Activated T-cell treated with anti-CD3 and anti-CD28 coated beads, Interleukin-2, amount 50 U/mL, for 48 hours (primary cell): ENCODE measurements at places on chromosomes 6 and 20.

GRCh38 chr6:20169119-20169557 lies 43.1 kb downstream of the MBOAT1 start:
- no peak for DNase-seq

DNA sequence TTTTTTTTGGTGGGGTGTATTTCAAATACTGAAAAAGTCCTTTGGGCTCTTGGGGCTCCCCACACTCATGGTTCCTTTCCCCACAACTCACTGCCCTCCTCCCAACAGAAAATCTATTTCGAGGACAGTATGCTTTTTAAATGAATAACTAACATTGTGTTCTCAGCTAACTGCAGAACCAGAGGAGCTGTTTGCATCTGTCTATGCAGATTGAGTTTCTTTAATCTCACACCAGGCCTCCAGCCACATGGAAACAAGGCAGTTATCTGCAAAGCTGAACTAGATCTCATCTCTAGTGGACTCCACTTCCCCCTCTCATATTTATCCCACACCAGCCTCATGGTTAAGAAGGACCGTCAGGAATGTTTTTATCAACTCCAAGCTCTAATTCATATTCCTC lies 955.1 kb downstream of the KIF16B start:
- no peak for DNase-seq

- DNase-seq, result no peak
Observed at GRCh38 chr20:13221313-13221672, 219 bp downstream of the ISM1 start.

DNA sequence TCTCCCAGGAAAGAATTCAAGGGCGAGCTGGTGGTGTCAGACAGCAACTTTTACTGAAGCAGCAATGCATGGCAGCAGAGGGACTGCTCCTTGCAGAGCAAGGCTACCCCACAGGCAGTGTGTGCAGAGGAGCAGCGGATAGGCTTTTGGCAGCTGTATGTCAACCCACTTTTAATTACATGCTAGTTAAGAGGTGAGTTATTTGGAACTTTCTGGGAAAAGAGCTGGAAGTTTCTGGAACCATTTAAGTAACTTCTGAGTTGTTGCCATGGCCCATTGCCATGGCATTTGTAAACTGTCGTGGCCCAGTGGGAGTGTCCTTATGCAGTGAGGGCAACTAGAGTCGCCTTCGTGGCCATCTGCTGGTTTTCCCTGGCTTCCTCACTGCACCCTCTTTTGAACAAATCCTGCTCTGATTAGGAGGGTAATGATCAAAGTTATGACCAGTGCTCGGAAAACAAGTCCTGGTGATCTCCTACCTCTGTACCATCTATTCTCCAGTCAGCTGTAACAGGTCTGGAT lies 34.0 kb downstream of the BPIFB4 start:
- DNase-seq, result no peak

DNA sequence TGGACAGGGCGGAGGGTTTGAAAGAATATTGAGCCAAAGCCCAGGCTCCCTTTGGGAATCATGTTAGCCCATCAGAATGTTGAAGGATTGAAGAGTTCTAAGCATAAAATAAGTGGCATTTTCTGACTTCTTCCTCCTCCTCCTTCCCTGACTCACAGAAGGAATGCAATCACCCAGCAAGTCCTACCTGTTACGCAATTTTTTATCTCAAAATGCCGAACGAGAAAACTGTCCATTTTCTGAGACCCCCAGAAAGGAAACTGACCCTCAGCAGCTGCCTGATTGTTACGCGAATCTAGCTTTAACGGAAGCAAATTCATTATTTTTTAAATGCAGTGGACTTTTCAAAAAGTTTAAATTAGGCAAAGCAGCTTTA lies 4.7 kb upstream of the DNAJC5 start:
- DNase-seq, result no peak

DNA sequence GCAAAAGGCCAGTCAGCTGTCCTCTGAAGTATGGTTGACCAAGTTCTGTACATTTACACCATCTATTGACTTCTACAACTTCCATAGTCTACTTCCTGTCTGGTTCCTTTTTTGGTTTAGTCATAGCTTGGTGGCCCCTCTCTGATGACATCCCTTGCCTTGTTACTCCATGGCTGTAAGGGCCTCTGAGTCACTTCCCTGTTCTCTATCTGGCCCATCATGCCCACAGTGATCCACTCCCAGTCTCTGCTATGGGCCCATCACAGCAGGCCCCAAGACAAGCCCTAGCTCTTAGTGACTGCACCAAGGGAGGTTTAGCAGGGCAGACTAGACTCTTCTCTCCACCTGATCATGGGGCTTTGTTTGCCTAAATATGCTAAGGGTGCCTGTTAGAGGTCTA lies 441.6 kb downstream of the HACE1 start:
- DNase-seq, result no peak

GRCh38 chr6:137736048-137736818 lies 130.8 kb upstream of the TNFAIP3 start:
- DNase-seq, result no peak

- no peak for DNase-seq
Observed at GRCh38 chr6:51025082-51025777, 206.6 kb downstream of the TFAP2B start.

DNA sequence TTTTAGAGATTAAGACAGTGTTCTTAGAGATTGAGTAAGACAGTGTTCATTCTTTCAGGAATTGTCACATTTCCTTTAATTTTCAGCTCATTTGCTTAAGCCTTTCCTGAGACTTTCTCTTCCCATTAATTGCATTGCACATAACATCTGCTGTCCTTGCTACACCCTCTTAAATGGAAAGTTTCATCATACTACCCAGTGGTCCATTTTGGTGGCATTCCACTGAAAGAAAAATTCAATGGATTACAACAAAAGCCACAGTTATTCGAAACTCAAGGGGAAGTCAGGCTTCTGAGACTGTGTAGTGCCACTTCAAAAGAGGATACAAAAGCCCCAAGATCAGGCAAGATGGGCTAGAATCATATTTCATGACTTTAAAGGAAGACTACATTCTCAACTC lies 64.0 kb downstream of the RSPO3 start:
- DNase-seq, result no peak

DNA sequence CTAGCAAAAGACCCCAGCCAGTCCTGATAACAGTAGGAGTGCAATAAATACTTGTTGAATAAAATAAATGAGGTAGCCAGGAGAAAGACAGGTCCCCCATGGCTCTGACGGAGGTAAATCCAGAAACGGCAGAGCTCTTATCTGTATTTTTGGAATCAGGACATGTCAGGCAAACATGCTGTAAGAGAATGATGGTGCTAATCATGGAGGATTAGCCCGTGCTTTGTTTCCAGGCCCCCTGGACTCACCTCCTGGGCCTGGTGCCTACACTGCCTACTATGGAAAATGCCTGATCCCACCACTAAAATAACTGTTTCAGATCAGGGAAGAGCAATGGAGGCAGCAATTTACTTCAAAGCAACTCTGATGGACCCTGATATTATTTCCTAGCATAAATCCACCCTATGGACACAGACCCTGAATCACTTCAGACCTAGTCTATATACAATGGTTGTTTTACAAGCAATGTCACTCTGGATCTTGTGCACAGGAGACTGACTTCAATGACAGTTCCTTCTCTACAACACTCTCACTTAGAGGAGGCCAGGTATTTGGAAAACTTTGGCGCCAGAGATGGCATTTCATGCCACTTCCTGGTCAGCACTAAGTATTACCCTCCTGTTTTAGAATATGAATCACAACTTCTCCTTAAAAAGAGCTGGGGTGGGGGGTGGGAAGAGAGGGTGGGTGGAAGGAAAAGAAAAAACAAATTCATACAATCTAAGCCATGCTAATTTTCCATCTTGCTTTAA lies 6.4 kb downstream of the MRPL14 start:
- DNase-seq, result no peak

DNA sequence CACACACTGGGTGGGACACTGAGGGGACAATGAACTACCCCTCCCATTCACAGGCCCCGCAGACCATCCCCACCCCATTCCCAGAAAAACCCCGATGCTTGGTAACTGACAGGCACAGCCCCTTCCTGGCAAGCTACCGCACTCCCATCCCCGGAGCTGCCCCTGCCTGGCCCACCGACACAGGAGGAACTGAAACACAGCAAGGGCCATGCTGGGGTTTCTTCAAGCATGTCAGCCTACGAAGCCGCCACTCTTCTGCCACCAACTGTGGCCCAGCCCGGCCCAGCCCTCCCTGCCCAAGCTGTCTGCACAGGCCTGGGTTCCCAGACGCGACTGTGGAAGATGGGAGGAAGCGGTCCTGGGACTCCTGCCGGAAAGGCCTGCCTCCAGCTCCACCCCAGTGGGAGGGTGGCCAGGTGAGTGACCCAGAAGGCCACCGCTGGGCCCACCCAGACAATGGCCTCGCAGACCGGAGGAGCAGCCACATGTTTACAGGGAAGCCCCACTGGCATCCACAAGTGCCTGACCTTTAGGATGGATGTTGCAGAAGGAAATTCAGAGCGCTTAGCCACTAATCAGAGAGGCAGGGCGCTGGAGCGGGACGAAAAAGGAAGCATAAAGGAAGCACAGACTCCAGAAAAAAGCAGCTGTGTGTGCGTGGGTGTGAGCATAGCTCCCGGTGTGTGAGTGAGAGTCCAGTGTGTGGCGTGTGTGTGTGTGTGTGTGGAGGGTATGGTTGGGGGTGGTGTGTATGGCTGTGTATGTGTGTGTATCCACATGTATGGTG lies 91.6 kb downstream of the PRND start:
- peak; percentile 59 for DNase-seq

DNA sequence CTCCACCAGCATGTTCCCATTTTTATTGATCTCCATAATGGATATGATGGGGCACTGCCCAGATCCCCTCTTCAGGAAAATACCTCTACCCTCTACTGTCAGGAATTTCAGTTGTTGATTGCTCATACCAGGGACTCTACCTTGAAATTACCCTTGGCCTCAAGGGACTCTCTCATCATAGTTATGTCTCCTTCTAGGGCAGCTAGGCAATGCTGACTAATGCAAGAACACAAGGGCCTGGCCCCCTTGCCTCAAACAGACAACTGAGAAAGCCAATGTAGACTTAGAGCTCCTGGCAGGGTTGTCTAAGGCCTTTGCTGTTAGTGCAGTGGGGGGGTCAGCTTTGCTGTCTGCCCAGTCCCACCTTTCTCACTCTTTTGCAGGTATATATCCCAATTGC lies 493.1 kb downstream of the BTBD3 start:
- no peak for DNase-seq

DNA sequence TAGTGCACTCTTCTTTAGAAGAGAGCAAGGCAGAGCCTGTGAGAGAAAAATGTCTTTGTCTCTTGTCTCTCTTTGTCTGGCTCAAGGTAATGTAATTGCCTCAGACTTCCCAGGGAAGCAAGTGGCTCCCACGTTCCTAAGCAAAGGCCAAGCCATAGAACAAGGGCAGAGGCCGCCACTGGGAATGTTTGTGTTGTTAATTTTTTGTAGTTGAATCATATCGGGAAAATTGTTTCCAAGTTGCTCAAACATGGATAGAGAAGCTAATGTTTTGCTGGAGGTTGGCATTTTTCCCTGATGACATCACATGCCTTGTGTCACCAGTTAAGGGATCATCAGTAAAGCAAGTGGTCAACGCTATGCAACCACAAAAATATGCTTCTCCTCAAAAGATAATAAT lies 211.5 kb upstream of the FOXA2 start:
- no peak for DNase-seq

GRCh38 chr20:4962241-4962855 lies 39.0 kb downstream of the SLC23A2 start:
- peak; percentile 42 for DNase-seq

DNA sequence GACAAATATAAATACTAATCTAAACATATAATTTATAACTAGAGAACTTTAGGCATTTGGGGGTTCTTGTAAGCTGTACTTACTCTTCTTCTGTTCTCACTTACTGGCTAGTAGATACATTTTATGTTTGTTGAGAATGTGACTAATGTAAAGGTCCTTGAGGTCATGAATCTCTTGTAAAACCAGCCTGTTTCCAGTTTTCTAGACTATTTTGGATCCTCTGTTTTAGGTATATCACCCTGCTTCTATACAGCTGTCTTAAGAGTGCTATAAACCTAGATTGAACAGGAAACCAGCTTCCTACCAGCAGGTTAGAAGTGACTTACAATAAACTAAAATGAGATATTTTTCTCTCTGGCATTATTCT lies 134.2 kb downstream of the PLCB4 start:
- no peak for DNase-seq

DNA sequence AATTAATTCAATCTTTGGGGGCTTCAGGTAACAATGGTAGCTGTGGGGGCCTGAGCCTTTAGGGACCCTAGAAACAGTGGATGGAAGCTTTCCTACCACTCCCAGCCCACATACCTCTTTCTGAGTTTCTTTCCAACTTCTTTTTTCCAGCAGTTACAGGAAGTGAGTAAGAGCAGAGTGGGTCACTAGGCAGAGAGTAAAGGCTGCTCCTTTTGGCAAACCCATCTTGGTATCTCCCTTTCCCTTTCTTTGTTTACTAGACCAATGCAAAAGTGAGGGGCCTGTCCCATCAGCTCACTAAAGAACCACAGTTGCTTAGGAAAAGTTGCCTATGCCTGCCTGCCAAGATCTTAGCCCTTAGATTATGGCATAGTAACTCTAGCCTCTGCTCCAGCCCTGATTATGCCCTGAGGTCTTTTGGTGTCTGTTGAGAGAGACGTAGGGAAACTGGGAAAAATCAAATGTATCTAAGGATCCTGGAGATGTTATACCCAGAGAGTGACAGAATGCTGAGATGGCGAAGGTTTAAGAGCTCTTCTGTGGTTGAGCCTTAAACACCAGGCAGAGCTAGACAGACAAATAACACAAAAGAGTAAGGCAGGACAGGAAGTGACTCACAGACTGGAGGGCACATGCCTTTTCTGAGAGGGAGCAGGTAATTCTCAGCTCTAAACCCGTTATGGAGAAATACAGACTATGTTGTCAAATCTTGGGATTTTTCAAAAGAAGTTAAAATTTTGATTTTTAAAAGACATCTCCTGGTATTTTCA lies 31.3 kb downstream of the TRMT6 start:
- DNase-seq, result no peak

- no peak for DNase-seq
Observed at GRCh38 chr20:24637941-24638340, 168.5 kb downstream of the SYNDIG1 start.

DNA sequence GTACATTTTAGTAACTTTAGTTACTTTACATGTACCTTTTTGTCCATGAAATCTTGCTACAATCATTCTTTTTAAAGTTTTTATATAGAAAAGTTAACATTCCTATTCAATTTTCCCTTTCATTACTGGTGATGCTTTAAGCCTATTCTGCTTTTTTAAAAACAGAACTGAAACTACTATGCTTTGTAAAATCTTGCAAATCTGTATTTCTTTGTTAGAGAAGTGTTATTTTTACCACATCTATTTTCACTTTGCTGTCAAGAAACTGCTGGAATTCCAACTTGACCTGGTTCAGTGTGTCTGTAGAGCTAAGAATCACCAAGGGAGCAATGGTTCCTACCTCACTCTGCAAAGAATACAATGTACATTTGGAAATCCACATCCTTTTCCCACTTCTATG lies 21.8 kb upstream of the SAMD5 start:
- no peak for DNase-seq
